ENCODE measurements at places on chromosomes 2 and 18. TPM values are rescaled to one million over a fixed set of nuclear protein-coding genes. Genes with fewer than 3 reads are reported as not detected.

The CCL20 gene
- total RNA-seq, result 3.9 TPM

The ALPP gene
- total RNA-seq, result 20.3 TPM

The UGT1A9 gene
- total RNA-seq, result 3.9 TPM

The CAVIN2 gene
- total RNA-seq, result 52.2 TPM

The LONRF2 gene
- total RNA-seq, result 1.5 TPM

The SKOR2 gene
- not detected for total RNA-seq

The CKAP2L gene
- total RNA-seq, result 12.4 TPM
